Endothelial cell (in vitro differentiated cells): ENCODE measurements at places on chromosomes 4 and X.
A peak's percentile ranks its signal among the peaks of the same experiment; 100 is the strongest.

- DNase-seq, result no peak
Measured at GRCh38 chrX:136827026-136827425, 46.3 kb upstream of the ARHGEF6 start.

GRCh38 chrX:48695534-48695896 is 1.0 kb upstream of the SUV39H1 start:
- DNase-seq, result no peak

DNA sequence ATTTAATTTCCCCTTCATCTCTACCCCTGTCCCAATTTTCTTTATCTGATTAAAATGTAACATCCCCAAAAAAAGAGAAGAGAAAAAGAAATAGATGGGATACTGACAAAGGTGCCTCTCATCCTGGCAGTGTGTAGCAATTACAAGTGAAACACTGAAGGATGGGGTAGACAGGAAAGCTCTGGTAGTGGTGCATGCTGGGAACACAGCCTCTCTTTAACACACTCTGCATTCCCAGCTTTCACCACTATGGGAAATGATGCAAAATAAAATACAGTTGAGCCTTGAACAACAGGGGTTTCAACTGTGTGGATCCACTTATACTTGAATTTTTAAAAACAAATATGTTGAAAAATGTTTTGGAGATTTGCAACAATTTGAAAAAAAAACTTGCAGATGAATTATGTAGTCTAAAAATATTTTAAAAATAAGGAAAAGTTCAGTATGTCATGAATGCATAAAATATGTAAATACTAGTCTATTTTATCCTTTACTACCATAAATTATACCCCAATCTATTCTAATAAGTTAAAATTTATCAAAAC is 239.2 kb upstream of the DDX53 start:
- no peak for DNase-seq

DNA sequence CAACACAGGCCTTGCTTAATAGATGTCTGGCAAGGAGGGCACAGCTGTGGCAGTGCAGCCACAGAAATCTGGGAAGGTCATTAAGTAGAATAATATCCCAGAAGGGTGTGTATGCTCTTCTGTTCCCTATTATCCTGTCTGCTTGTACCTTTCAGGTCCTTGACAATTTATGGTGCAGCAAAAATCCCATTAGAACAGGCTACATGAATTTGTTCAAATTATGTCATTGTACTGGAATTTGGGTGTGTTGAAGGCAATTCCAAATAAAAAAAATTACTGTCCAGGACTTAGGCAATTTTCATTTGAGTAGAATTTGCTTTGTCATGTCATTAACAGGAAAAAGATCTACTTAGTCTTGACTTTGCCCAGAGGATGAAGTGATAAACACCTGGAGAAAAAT is 192.1 kb downstream of the IDS start:
- no peak for DNase-seq

GRCh38 chr4:114417214-114417613 is 181.4 kb upstream of the UGT8 start:
- DNase-seq, result no peak

DNA sequence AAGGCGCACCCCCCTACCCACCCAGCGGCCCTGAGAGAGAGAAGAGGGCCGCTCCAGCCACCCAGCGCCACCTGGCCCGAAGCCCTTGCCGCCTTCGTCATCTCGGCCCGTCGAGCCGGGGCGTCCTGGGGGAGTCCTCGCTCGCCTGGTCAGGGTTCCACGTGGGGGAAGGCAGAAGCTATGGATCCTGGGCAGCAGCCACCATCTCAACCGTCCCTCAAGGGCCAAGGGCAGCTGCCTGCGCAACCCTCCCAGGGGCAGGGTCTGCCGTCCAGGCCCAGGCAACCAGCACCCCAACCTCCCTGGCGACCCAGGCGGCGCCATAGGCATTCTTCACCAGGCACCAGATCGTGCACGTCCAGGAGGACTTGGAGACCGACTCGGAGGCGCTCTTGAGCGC is 51.5 kb upstream of the IL13RA2 start:
- DNase-seq, result no peak

DNA sequence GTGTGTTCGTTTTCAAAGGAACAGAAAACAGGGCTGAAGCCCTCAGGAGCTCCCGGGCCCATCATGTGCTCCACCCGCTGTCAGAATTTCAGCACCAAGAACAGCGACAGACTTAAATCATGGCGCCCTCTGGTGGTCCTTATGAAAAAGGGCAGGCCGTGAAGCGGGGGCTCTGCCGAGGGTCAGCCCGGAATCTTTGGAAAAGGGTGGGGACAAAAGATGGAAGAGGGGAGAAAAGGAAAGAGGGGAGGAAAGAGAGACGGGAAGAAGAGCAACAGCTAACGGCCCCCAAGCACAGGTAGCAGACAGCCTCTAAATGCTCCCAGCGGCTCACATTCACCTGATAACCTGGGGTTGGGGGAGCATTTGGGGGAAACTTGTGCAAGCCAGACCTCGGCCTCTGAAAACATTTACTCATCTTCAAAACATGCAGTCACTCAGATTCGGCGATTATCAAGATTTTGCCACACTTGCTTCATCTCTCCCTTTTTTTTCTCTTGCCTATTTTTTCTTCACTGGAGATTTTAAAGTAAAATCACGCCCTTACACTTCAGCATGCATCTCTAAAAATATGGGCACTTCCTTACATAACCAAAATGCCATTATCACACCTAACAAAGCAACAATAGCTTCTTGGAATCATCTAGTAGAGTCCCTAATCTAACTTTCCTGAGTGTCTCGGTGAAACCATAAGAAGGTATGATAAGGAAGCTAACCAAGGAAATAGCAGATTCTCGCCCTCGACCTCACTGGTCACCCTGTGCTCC is 28.1 kb upstream of the MAN2B2 start:
- peak; percentile 47 for DNase-seq

- DNase-seq, result no peak
Measured at GRCh38 chr4:223913-224497, 81.3 kb downstream of the ZNF732 start.

DNA sequence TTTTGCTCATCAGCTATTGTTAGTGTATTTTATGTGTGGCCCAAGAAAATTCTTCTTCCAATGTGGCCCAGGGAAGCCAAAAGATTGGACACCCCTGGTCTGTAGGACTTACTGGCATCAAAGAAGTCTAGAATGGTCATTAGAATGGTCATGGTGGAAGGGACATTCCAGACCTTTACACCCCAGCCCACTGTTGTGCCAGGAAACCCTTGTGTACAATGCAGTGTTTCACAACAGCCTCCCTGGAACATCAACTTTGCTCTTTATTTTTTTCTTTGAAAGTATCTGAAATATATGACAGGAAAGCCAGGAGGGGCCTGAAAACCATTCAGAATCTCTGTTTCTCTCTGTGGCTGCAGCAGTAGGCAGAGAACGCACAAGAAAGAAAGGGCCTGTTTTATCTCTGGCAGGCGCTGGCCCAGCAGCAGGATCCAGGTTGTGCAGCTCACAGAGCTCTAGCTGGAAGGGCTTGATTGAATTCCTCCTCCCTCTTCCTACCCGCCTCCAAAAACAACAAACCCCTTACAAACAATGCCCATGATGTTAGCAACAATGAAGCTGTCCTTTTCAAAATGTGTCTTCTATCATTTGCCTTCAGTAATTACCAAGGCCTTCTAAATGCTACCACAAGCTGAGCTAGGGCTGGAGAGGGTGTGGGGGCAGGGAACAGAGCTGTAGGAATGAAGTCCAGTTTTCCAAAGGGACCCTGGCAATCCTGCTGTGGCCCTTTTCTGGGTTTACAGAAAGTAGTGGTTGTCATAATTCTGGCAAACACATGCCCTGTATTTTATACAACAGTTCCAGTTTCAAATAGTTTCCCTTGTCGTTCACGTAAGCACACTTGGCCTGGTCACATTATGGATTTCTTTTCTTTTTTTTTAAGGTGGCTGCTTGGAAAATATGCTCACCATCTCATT is 32.3 kb upstream of the TFDP3 start:
- no peak for DNase-seq
